ENCODE measurements at places on chromosomes 3 and 15. TPM values are rescaled to one million over a fixed set of nuclear protein-coding genes. Genes with fewer than 3 reads are reported as not detected.

DNA sequence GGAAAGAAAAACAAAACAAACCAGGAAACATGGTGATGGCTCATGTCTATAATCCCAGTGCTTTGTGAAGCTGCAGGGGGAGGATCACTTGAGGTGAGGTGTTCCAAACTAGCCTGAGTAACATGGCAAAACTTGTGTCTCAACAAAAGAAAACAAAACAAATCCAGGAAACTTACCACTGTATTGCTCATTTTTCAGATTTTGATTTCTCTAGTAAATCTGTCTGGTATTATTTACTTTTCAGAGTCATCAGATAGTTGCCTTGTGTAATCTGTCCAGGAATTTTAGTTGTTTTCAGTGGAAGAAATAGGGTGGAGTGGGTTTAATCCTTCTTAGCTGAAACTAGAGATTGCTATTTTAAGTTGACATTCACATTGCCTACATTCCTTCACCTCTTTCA is 91.8 kb upstream of the ALCAM start:
- H3K4me3 ChIP-seq = no peak overlapping the region
- no peak overlapping the region for H3K27ac ChIP-seq
- DNase-seq = no peak
- no peaks in the 10 kb centered on the region for H3K4me1 ChIP-seq
- no peaks in the 10 kb centered on the region for H3K27me3 ChIP-seq
- no peaks in the 10 kb centered on the region for H3K36me3 ChIP-seq

DNA sequence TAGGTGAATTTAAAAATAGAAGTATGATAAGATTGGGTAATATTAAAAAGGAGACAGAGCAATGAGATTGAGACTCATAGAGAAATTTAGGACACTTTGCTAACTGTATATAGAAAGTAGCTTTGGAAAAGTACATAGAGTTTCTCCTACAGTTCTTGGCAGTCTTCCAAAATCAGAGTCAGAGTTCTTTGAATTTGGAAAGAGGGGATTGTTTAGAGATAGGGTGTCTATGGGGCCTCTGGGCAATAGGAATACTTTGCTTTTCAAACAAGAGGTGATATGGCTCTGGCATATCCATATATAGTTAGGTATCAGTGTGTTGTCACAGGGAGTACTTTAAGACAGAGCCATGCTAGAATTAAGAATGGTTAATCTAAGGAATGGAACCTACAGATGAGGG is 477.1 kb upstream of the KCNMB2 start:
- no peaks in the 10 kb centered on the region for H3K27me3 ChIP-seq
- H3K4me1 ChIP-seq = no peaks in the 10 kb centered on the region
- DNase-seq = no peak
- H3K36me3 ChIP-seq = no peaks in the 10 kb centered on the region

DNA sequence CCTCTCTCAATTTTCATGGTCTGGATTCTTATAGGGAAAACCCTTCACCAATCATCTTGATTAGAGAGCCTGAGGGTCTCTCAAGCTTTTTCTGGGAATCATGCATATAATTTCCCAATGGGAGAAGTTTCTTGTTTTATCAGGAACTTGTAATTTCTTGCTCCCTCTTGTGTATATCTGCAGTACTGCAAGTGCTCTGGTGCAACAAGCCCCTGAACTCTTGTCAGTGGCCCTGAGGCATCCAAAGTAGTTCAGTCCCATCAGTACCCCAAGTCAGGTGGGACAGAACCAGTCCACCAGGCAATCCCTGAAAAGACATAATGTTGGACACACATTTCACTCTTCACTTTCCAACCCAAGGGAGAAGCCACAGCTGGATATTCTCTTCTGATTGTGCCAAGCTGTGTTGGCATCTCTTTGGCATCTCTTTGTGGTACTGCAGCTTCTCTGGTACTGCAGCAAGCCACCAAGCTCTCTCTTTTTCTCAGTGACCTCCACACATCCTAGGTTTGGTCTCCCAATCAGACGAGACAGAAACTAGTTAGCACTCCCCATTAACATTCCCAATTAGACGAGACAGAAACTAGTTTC is 214.5 kb downstream of the ZIC4 start:
- no peaks in the 10 kb centered on the region for H3K4me1 ChIP-seq
- H3K27me3 ChIP-seq = no peaks in the 10 kb centered on the region
- H3K27ac ChIP-seq = no peak overlapping the region

DNA sequence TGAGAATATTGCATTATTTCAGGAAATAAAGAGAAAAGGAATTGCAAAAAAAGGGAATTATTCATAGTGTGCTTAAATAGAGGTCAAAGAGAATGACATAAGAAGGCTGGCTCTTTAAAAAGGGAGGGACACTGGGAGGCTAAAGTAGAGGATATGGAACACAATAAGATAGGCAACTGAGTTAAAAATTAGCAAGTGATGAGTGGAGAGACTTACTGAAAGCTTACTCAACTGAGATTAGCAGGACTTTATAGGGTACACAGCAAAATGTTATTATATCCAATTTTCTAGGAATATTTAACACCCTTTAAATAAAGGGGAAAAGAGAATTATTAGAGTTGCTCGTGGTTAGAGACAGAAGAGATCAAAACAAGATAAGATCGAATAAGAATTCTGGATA is 375.2 kb downstream of the LSAMP start:
- H3K4me3 ChIP-seq = no peak overlapping the region
- H3K36me3 ChIP-seq = no peaks in the 10 kb centered on the region
- no peaks in the 10 kb centered on the region for H3K27me3 ChIP-seq

- no peak overlapping the region for H3K27ac ChIP-seq
- no peaks in the 10 kb centered on the region for H3K27me3 ChIP-seq
- H3K4me1 ChIP-seq = peaks cover 4% of the 10 kb centered on the region
These were observed 10.8 kb downstream of the PPP1R2 start for GRCh38 chr3:195532345-195532744.

DNA sequence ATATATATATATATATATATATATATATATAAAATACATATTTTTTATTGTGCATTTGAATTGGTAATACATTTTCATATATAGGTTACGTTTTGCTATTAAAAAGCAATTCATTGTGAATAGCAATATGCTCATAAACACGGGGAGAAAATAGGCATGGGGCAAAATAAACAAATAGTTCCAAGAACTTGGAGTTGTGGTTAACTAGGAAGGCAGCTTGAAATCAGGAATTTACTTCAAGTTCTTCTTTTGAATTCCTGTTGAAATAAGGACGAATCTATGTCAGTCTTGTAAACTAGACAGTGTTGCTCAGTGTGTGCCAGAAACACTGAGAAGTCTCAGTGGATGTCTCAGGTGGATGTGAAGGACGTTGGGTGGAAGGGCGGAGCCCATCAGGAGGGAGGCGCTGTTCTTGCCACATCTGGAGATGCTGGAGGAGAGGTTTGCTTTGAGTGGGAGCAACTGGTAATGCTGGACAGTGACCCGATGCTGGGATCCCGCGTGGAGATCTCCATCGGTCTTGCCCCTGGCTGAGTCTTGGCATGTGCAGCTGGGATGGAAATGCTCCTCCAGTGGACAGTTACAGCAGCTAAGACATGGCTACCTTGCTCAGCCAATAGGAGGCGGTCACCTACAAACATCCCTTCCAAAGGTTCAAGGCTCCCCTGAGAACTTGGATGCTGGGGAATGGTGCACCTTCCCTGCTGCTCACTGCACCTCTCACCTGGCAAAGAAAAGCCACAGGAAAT is 2.5 kb downstream of the IL16 start:
- no peak overlapping the region for H3K4me3 ChIP-seq
- no peaks in the 10 kb centered on the region for H3K27me3 ChIP-seq
- no peaks in the 10 kb centered on the region for H3K4me1 ChIP-seq
- no peak for DNase-seq

GRCh38 chr15:62417439-62417838 is 252.4 kb upstream of the C2CD4B start:
- H3K4me3 ChIP-seq = no peak overlapping the region
- H3K27ac ChIP-seq = no peak overlapping the region
- H3K27me3 ChIP-seq = no peaks in the 10 kb centered on the region

DNA sequence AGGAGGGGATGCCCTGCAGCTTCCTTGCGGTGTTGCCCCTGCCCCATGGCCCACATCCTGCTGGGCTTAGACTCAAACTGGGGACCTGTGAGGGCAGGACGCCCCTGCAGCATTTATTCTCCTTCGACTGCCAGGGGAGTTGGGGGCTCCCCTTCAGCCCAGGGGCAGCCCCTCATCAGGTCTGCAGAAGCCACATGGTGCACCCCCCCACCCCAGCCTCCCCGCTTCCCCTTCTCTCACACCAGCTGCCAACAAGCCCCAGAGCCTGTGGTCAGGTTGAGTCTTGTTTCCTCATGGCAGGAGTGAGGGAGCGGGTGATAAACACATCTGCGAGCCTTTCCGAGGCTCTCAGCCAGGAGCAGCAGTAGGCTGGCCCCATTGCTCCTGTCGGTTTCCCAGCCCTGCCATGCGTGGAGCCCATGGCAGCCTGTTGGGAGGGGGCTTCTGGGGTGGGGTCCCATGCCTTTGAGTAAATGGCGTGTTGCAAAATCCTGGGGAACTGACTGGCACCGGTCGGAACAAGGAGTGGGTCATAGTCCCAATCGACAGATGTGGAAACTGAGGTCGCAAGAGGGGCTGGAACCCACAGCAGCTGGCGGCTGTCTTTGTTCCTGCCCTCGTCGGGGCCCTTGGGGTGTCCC is 27.8 kb downstream of the WNT7A start:
- H3K27ac ChIP-seq = no peak overlapping the region
- H3K4me1 ChIP-seq = no peaks in the 10 kb centered on the region
- no peaks in the 10 kb centered on the region for H3K36me3 ChIP-seq
- H3K4me3 ChIP-seq = no peak overlapping the region

- H3K4me1 ChIP-seq = peaks cover 16% of the 10 kb centered on the region
- DNase-seq = no peak
- no peak overlapping the region for H3K4me3 ChIP-seq
- no peaks in the 10 kb centered on the region for H3K27me3 ChIP-seq
- H3K36me3 ChIP-seq = no peaks in the 10 kb centered on the region
- H3K27ac ChIP-seq = no peak overlapping the region
These were observed 49.8 kb downstream of the PLD1 start for GRCh38 chr3:171760477-171760876.

DNA sequence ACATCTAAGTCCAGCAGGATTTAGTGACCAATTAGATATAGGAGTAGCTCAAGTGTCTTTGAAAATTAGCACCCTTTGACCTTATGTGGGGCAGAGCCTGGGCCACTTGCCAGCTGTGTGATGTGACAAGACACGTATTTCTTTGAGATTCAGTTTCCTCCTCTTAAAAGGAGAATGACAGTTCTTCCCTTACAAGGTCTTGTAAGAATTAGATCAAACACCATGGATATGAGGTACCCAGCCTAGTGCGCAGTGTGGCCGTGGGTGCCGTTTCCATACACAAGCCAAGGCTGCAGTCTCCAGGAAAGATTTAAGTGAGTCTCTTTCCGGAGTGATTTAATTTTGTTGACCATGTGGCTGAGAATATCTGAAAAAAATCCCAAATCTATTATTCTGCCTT is 46.3 kb downstream of the ARHGAP31 start:
- no peaks in the 10 kb centered on the region for H3K27me3 ChIP-seq
- H3K36me3 ChIP-seq = no peaks in the 10 kb centered on the region
- no peak overlapping the region for H3K4me3 ChIP-seq
- H3K4me1 ChIP-seq = no peaks in the 10 kb centered on the region
- DNase-seq = no peak
- no peak overlapping the region for H3K27ac ChIP-seq

- no peaks in the 10 kb centered on the region for H3K4me1 ChIP-seq
- H3K27me3 ChIP-seq = no peaks in the 10 kb centered on the region
- DNase-seq = no peak
These were observed 36.0 kb downstream of the MNS1 start for GRCh38 chr15:56428821-56429458.

DNA sequence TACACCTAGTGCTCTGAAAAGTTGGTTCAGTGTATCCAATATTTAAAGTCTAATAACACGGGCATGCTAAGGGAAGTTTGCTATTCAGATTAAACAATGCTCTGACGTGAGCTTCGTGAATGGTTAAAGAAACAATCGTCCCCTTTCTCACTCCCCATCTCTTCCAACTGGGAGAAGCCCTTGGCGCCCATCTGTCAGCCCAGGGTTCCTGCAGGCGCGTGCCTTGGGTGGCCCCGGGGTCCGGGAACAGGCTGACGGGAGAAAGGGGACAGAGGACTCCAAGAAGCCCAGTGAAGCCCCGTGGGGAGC is 413 bp downstream of the SEC22C start:
- peaks cover 23% of the 10 kb centered on the region for H3K4me1 ChIP-seq
- peak overlapping the region; percentile 64 for H3K4me3 ChIP-seq
- no peak for DNase-seq
- no peaks in the 10 kb centered on the region for H3K27me3 ChIP-seq
- H3K36me3 ChIP-seq = no peaks in the 10 kb centered on the region

DNA sequence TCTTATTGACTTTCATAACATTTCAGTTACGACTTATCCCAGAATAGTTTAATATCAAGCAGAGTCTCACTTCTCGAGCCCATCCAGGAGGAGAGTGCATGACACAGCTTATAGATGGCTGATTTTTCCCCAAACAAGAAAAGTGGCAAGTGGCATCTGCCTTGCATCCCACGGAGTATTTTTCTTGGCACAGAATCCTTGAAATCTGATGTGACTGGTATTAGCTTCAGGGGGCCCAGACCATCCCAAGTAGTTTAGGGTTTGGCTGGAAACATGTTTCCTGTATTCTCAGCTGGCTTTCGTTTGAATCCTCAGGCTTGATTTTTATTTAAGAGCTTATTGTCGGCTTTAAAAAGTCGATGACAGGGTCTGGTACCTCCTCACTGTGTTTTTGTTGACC is 20.7 kb upstream of the FBXL22 start:
- H3K4me1 ChIP-seq = peaks cover 7% of the 10 kb centered on the region
- no peak overlapping the region for H3K4me3 ChIP-seq
- H3K27me3 ChIP-seq = no peaks in the 10 kb centered on the region
- DNase-seq = no peak

DNA sequence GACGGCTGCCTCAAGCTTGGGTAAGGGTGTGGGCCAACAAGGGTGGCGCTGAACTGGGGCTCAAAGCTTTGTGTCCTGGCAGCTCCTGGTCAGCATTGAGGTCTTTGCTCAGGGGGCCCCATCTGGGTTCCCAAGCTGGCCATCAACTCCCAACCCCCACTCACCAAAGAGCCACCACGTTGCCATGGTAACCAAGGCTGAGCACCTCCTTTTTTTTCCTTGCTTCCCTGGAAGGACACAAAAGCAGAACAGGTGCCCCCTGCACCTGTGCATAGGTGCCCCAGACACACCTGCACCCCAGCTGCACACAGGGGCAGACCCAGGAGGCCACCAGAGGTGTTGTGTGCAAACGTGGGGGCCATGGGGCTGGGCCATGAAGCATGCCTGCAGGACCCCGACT is 16.5 kb downstream of the UROC1 start:
- no peaks in the 10 kb centered on the region for H3K36me3 ChIP-seq
- no peak overlapping the region for H3K4me3 ChIP-seq
- no peak for DNase-seq
- no peak overlapping the region for H3K27ac ChIP-seq
- no peaks in the 10 kb centered on the region for H3K27me3 ChIP-seq
- no peaks in the 10 kb centered on the region for H3K4me1 ChIP-seq

The SLC15A2 gene
- total RNA-seq = 2.3 TPM

The CGNL1 gene
- 30.6 TPM for total RNA-seq

The ALS2CL gene
- total RNA-seq = 30.3 TPM

The GATM gene
- 1,447 TPM for total RNA-seq

The RBPMS2 gene
- total RNA-seq = 0.26 TPM

The FBXL22 gene
- total RNA-seq = not detected

The KBTBD8 gene
- not detected for total RNA-seq

The ACP3 gene
- 0.33 TPM for total RNA-seq

The COL7A1 gene
- total RNA-seq = 0.52 TPM

Data from body of pancreas (tissue), 4 donors.